ENCODE measurements at places on chromosomes 6 and 20.

GRCh38 chr6:30750379-30750668 lies 6.0 kb upstream of the IER3 start:
- DNase-seq = no peak

DNA sequence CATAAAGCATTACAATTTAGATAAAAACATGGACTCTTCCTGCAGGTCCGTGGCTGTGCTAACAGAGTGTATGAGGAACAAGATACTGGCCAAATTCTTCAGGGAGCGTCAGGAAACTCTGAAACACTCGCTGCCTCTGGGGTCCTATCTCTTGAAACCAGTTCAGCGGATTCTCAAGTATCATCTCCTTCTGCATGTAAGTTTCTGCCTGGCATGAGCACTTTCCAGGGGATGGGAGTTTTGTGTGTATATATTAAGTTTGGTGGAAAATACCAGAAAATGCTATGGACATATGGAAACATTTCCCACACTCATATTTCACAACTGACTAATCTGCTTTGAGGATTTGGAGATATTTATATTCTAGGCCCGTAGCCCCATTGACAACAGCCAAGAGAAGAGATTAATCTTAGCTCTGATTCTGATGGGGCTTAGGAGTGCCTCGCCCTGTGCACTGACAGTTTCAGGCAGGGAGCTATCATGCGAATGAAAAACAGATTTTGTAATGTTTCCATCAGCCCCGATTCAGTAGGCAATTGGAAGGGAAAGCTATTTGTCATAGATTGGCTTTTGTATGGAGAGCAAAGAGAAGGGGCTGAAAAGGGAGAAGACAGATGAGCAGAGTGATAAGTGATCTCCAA lies 64.7 kb upstream of the MTHFD1L start:
- DNase-seq = no peak

- DNase-seq = no peak
These were observed 188.3 kb downstream of the QKI start for GRCh38 chr6:163602851-163603250.

GRCh38 chr6:100023798-100024197 lies 29.8 kb upstream of the MCHR2 start:
- no peak for DNase-seq

- no peak for DNase-seq
These were observed 102.0 kb downstream of the ANKS1A start for GRCh38 chr6:34990971-34991560.

GRCh38 chr6:40788661-40789655 lies 201.8 kb upstream of the LRFN2 start:
- peak; percentile 32 for DNase-seq

DNA sequence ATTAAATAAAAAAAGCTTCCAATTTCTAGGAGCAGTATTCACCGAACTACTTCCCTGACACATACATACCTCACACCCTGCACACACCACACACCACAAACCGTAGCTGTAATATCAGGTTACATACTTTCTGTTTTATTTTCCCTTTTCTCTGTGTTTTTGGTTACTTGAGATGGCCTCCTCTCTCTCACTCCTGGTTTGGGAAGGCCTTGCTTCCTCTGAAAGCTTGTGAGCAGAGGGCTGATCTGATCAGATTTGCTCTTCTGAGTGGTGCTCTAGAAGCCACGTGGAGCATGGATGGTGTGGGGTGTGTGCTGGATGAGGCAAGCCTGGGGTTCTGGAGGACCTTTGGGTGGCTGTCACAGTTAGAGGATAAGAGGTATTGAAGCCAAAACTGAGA lies 20.9 kb downstream of the UTRN start:
- no peak for DNase-seq

DNA sequence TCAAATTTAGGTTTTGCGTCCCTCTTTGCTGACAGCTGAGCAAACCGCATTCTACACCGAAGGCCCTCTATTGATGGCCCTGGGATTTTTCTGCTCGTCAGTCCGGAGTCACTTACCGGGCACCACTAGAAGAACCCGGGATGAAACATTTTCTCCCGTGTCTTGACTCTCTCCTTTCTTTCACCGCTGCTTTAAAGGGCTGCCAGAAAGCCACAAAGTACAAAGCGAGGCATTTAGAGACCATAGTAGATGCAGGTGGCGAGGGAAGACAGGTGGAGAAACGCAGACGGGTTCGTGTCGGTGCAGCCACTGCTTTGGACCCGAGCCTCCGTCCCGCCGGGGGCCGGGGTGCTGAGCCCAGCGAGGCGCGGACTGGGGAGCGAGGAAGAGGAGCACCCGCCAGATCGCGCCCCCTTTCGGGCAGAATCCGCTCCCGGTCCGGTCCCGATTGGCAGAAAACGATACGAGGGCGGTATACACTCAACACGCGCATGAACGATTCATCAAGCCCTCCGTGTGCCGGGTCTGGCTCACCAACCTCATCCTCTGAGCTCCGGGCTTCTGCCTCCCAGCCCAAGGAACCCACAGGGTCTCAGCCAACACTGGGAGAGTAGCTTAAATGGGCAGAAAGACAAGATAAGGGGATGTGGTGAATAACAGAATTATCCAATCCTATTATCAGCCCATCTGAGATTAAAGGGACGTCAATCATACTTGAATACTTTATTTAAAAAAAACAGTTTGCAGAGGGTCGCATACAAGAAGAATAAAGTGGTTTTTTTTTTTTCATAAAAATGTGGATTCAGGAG lies 84.9 kb downstream of the TRIM27 start:
- peak; percentile 84 for DNase-seq

DNA sequence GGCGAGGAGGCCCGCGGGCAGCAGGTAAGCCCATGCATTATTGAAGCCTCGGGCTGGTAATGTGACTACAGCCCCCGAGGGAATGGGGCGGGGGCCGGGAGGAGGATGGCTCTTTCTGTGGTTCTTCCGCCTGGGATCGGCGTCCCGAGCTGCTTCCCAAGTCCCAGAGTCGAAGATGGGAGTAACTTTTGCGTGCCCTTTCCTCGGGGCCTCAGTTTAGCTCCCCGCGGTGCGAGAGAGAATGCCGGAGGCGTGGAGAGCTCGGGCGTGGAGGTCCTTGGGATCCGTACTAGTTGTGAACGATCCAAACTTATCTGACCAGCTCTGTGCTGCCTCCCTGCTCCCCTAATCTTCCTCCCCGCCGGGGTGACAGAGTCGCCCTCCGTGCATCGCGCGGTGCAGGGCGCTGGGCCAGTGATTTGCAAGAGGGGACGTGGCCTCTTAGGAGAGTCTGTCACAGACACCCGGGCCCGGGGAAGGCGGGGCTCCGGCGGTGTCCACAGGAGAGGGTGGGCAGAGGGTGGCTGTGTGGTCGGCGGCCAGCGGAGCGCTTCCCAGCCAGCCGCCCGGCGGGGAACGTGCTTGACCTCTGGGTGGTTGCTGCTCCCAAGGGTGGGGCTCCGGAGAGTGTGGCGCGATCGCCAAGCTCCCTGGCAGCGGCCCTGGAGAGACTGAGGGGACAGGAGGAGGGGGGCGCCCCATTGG lies 815 bp downstream of the UTRN start:
- DNase-seq = peak; percentile 50

GRCh38 chr6:148747145-148747470 lies 278 bp downstream of the UST start:
- DNase-seq = no peak

DNA sequence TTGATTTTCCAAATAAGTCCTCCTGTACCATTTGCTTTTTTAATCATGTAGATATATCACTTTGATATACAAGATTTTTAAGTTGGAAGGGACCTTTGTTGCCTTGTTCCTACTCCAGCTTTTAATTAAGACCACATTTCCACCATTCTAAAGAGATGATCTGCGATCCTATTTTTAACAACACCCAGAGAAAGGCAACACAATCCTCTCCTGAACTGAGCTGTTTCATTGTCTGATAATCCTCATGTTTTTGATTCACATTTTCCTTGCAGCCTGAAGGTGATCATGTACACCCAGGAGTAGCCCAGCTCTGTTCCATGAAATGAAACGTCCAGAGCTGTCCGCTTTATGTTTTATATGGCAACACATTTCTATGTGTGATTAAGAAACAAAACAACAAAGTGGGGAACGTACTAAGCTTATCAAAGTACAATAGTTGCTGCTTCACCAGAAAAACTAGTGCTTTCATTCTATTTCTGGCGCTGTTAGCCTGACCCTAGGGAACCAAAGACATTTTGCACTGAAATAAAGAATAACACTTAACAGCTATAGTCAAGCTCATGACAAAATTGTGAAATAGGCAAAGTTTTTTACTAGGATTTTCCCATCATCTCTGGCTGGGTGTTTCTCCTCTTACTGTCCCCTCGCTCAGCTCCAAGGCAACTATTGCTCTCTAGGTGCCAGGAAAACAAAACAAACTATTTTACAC lies 22.6 kb upstream of the TRAF3IP2 start:
- DNase-seq = no peak

DNA sequence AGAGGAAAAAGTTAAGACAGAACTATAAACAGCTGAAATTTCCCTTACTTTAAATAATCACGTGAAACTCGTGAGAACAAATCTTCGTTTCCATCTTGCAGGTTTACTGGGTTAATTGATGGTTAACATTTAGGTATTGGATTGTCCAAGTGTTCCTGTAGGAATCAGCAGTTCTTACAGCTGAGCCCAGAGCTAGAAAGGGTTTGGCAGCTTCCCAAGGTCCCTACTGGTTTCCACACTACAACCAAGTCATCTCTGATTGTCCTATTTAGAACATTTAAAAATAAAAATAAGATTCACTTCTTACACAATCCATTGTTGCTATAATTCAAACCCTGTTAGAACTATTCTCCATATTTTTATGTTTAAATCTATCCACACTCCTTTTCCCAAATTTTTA lies 15.8 kb downstream of the MPC1 start:
- DNase-seq = no peak

DNA sequence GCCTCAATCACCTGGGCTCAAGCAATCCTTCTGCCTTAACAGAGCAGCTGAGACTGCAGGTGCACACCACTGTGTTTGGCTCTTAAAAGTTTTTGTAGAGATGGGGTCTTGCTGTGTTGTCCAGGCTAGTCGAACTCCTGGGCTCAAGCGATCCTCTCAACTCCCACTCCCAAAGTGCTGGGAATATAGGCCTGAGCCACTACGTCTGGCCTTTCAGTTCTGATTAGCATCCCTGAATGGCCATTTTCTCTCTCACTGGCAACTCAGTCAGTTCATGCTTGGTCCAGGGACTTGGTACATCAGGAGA lies 28.5 kb downstream of the DNMT3B start:
- no peak for DNase-seq

DNA sequence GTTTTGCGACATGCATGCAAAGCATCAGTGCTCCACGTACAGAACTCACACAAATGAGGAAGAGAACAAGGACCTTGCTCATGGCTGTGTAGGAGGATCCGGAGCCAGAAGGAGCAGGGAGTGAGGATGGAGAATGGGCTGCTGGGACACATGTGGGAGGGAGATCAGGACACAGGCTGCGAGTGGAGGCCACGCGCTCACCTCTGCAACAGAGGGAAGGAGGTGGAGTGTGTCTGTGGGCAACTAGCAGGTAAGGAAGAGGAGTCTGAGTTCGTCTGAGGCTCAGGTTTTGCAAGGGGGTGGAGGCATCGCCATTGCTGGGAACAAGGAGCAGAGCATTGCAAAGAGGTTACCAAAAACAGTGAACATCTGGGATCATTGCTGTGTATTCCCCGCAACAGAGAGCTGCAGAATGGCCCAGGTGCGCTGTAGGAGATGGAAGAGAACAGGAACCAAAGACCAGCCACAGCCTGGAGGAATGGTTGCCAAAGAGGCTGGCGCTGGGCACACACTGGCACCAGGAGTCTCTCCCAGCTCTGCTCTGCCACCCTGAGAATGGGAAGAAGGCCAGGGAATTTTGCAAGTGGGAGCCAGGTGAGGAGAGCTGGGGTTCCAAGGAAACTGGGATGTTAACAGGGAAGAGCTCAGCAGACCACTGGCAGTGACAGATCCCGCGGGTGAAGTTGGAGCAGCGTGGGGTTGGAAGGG lies 90.0 kb upstream of the RPS6KA2 start:
- no peak for DNase-seq

DNA sequence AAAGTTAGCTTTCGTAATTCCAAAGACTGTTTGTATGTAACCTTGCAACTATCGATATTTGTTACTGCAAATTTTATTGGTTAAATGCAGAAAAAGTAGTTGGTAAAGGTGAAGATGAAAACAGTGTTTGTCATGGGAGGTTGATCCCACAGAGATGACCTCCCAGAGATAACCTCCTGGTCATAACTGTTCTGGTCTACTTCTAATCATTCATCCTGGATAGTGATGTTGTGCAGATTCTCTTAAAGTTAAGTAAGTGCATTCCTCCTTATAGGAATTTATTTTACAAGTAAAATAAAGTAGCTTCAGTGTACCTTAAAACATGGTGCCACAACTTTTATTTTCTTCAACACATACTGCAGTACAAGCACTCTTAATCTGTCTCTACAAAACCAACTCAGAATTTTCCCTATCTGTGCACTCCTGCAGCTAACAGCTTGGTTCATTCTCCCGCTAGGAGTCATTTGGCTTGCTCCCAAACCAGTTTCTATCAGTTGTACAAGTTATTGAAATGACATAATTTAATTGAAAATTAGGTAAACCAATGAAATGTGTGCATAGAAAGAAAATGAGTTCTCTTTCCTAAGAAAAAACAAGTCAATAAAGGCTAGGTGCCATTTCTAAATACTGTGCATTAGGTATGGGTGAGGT lies 19.2 kb downstream of the METTL24 start:
- no peak for DNase-seq

DNA sequence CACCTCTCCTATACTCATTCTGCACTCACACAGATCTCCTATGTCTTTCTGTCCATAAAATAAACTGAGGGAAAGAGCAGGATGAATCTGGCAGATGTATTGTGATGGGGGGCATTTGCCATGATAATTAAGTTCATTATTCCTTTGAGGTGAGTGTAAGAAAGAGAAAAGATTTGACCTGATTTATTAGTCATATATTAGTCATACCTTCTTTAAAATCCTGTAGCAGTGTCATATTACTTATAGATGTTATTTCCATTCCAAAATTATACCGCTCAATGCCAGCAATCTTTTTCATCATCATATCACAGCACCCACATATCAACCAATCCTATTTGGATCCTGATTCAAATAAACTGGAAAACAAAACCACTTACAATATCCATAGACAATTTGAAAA lies 733.3 kb upstream of the SLC35B3 start:
- no peak for DNase-seq

GRCh38 chr6:127918506-127919427 lies 17.9 kb upstream of the THEMIS start:
- DNase-seq = no peak

DNA sequence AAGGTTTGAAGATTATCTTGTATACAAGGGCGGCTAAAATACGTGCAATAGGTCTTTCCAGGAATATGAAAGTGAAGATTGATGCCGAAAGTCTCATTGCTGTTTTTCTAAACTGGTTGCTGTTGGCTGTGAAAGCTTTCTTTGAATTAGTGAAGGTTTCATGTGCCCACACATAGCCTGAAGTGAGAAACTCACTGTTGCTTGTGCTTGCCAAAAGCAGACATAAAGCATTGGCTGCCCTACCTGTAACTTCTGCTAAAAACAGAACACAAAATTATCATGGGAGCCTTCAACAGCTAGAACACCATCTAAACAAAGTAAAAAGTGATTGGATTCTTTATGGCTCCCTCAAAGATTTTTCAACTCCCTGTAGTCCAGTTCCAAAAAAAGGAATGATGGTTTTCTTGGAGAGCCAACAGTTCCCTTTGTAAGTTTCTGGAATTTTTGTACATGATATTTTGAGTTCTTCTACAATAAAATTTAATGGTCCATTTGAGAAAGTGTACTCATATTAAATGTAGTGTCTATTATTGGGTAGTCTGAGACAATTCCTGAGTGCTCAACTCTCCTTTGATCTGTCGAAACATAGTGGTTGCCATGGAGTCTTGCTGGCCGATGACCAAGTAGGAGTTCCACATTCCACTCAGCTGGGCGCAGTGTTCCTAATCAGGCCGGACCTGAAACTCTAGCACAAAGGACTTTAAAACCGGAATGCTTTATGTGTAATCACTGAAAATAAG lies 68.5 kb downstream of the PLEKHG1 start:
- no peak for DNase-seq
